Mesothelial cell of epicardium (in vitro differentiated cells): ENCODE measurements at places on chromosomes 3 and 15.

GRCh38 chr3:32556332-32556731 is 14.3 kb downstream of the DYNC1LI1 start:
- no peak for DNase-seq

DNA sequence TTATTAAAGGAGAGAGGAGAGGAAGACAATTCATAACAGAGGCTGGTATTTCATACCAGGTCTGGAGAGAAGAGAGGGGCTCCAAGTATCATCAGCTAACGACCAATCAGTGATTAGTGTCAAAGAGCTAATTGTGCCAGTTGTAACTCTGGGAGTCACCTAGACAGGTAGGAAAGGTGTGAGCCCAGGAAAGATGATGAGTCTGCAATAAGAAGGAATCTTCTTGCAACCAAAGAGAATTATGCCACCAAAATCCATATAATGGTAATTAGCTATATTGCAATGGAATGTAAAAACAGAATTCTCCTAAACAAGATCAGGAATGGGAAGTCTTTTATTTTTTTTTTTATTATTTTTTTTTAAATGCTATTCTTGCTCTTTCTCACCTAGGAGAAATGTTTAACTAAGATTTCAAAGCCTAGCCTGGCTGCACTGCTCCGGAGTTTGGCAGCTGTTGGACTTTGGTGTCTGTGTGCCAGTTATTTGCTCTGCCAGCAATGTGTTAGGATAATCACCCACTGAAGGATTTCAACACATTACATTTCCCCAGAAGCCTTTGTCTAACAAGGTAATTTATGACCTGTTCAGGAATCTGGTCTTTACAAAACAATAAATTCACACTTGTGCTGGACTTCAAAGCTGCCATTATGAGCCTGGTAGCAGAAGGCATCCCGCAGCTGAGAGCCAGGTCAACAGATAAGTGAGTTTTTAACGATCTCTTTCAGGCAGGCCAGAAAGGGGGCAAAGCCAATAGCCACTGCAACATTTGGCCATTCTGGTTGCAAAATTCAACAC is 89.4 kb downstream of the FOXB1 start:
- no peak for DNase-seq

DNA sequence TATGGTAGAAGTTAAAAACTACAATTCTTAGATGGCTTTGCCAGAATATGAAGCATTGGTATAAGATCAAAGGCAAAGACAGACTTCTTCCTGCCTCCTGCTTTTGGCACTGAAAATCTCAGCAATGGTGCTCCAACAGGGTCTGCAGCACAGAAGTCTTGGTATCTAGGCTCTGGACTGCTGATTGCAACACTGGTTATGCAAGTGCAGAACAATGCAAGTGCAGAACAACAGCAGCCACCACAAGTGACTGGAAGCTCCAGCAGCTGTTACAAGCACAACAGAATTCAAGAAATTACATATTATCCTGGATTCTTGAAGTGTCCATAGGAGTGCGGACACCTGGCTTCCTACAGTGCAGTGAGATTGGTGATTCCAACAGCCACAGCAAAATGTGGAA is 33.7 kb downstream of the ZBTB20 start:
- no peak for DNase-seq

GRCh38 chr15:63933522-63933921 is 99.8 kb upstream of the HERC1 start:
- DNase-seq = no peak

DNA sequence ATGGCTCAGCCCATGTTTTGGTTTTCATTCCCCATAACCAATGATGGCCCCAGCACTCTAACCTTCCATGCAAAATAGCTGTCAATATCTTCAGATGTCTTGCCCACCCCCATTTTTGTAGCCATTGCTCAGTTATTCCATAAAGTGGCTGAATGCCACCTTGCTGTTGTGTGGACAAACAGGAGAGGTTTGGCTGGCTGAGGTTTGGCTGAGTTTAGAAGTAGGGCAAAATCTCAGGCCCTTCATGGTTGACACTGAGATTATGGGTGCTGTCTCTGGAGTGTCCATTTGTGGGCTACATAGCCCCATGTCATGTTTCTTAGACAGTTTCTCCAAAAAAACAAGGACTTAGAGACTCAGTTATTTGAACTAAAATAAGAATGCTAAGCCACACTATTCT is 96.9 kb downstream of the TCF12 start:
- no peak for DNase-seq

- DNase-seq = no peak
Observed at GRCh38 chr3:104549099-104549714, 817.5 kb upstream of the ALCAM start.

DNA sequence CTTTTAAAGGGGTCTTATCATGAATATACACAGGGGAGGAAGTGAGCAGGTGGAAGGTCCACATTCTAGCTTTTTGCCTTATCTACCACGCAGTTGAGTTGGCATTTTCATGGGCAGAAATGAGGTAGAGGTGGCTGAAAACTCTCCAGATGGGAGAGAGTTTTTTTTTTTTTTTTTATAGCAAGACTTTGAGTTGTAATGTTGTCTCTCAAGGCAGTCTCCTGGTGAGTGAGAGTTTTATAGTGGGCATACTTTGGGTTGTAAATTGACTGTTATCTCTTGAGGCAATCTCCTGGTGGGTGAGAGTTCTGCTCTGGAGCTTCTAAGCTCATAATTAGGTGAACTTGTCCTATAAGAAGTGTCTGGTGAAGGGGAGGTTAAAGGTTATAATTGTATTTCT is 191.7 kb upstream of the NAALADL2 start:
- no peak for DNase-seq

DNA sequence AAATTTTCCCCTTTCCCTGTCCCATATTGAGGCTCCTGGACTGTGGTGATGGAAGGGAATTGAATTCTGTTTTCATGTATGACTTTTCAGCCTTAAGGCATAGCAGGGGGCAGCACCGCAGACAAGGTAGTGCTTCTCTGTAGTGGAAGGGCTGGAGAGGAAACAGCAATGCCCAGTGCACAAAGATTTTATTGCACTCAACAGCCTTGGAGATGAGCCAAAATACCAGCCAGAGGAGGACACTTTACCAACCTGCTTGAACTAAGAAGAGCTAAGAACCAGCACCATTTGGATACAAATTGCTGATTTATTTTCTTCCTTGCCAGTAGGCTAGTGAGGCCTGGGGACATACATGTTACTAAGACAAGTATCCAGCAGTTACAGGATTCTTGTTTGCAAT is 98.7 kb downstream of the KCNMB2 start:
- no peak for DNase-seq

DNA sequence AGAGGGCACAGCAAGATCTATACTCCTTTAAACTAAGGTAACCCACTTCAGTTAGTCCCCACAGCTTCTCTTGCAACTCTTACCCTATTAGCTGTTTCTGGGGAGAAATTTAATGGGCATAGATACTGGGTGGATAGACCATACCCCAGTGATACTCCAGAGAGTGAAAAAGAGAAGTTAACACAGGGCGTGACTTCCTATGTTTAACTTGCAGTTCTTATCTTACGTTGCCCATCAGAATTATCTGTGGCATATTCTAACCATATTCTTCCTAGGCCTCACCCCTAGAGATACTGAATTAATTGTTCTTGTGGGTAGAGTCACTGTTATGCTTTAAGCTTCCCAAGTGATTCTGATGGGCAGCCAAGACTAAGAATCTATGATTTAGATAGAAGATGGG is 485.4 kb upstream of the TPRG1 start:
- DNase-seq = no peak

- no peak for DNase-seq
Observed at GRCh38 chr3:123367467-123368154, 81.3 kb downstream of the ADCY5 start.

DNA sequence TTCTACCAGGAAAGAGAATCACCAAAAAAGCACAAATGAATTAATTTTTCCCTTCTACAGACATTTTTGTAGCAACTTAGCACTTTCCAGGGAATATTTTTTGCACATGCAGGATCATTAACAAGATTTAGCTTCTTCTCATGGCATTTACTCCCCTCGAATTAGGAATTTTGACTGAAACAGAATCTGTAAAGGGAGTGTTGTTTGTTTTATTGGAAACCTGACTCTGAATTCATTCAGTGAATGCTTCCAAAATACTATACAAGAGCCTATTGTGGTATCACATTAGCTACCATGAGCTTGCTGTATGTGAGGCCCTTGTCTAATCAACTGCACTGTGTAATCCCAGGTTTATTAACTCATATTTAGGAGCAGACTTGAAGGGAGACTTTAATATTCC is 130.4 kb upstream of the ATP10A start:
- no peak for DNase-seq

- no peak for DNase-seq
Observed at GRCh38 chr3:138467931-138468330, 33.5 kb downstream of the ESYT3 start.

DNA sequence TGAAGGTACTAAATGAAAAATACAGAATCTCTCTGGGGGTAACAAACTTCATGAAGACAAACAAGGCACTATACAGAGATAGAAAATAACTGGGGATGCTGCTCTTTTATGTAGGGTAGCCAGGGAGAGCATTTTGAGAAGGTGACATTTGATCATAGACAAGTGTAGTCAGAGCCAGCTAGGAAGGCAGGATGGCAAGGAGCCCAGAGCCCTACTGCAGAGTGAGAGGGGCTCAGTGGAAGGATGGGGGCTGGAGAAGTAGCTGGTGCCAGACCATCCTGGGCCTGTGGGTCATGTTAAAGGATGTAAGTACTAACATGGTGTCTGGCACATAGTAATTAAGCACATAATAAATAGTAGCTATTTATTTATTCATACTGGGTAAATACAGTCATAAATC is 133.6 kb downstream of the MEIS2 start:
- DNase-seq = no peak

DNA sequence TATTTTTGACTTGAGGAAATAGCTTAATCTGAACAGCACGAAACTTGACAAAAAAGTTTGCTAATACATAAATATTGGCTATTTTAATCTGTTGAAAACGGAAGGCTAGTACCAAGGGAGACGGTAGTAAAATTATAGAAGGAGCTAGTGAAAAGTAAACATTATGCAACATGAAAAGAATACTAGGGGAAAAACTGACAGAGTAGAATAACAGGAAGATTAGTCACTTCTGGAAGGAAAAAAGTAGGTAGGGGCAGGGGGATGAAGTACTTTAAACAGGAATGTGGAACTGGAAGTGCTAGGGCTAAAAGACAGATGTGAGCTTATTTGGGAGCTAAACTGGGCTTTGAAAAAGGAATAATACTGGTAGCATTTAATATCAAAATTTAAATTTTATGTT is 60.1 kb downstream of the MBNL1 start:
- no peak for DNase-seq

DNA sequence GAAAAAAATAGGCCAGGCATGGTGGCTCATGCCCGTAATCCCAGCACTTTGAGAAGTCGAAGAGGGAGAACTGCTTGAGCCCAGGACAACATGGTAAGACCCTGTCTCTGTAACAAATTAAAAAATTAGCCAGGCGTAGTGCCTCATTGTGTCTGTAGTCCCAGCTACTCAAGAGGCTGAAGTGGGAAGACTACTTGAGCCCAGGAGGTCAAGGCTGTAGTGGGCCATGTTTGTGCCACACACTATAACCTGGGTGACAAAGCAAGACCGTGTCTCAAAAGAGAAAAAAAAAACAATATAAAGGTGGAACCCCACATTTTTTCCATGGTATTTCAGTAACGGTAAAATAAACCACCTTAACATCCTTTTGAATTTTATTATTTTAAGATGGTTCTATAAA is 69.9 kb downstream of the DENND4A start:
- DNase-seq = no peak

DNA sequence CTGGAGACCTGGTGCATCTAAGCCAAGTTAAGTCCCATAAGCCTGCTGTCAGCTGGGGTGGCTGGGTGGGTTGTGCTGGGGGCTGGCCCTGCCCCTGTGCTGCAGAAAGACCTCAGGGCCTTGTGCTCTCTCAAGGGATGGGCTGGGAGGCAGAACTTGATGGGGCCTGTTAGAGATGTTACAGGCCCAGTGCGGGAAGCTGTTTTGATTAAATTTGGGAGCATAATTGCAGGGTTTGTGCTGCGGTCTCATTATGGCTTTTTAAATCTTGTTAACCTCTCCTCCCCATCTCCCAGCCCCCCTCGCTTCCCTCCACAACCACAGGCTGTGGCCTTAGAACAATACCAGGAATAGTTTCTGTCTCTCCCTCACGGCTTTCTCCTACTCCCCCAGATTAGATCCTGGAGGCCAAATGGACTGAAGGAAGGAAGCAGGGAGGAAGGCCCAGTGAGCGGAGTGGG is 87.6 kb upstream of the TLE3 start:
- no peak for DNase-seq

- no peak for DNase-seq
Observed at GRCh38 chr3:51384055-51384725, 901 bp upstream of the MANF start.

- no peak for DNase-seq
Observed at GRCh38 chr15:81937189-81937588, 108.6 kb downstream of the MEX3B start.

DNA sequence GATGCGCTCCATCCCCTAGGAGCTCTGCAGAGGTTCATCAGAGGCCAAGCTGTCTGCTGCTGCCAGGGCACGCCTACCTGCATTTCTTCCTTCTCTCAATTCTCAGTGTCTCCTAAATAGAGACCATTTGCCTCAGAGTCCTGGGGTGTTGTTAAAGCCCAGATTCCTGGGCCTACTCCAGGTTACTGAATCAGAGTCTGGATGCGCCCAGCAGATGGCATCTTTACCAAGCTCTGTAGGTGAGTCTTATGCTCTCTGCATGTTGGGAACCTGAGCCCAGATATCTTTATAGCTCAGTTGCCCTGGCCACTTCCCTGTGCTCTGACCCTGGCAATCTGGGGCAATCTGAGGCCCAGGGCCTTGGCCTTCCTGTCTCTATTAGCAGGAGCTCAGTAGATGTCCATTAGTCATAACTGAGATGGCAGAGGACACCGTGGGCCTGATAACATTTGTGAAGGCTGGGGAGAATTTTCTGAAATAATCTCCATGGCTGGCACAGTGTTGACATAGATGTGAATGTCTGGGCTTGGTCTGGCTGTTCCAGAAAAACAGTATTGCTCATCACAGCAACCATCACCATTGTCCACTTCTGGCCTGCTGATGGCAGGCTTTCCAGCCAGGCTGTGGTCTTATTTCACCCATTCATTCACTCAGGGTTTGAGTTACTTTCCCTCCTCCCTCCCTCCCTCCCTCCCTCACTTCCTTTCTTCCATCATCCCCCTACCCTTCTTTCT is 13.3 kb upstream of the RBP1 start:
- DNase-seq = no peak

GRCh38 chr3:118144919-118145318 is 889.7 kb downstream of the IGSF11 start:
- no peak for DNase-seq
